ENCODE measurements at places on chromosomes 6 and 20.
A peak's percentile ranks its signal among the peaks of the same experiment; 100 is the strongest.

DNA sequence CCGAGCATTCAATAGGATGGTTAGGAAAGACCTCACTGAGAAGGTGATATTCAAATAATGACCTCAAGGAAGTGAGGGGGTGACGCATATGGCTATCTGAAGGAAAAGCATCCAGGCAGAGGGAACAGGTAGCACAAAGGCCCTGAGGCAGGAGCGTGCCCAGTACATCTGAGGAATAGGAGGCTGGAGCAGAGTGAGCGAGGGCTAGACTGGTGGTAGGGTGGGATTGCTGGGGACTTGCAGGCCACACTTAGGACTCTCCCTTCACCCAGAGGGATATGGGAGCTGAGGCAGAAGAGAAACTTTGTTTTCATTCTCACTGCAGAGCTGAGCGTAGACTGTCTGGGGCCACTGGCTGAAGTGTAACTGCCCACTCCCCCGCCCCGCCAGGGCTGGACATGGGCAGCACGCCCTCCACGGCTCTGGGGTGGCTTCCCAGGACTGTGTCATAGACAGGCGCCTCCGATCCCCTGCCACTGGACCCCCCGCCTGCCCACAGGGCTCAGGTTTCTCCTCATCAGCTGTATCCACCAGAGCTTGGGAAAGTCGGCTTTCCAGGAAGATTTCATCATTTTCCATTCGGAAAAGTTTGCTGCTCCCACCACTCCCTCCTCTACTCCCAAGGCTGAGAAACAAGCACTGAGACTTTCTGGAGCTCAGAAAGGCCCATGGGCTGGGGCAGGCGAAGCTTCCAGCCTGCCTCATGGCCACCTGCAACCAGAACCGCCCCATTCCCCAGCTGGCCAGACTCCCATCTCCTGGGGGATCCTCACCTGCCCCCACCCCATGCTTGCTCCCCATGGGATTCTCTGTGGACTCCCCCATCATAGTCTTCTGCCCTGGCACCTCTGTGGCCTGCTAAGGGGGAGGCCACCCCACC lies 142.6 kb downstream of the MRPL14 start:
- no peak for DNase-seq

- DNase-seq, result no peak
Observed at GRCh38 chr6:28794175-28795002, 129.4 kb downstream of the TRIM27 start.

DNA sequence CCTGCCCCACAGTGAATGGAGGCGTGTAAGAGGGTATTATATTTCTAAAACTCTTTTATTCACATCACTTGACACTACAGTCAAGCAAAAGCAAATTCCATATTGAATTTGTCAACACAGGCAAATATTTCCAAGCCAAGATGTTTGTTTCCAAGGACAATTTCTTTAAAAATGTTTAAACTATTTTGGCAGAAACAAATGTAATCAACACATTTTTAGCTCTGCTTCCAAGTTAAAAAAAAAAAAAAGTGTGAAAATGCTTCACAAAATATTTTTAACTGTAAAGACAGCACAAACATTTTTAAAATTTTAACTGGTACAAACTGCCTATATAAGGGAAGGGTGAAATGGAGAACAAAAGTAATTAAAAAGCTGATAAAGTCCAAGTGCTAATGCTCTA lies 44.9 kb upstream of the DST start:
- no peak for DNase-seq

- DNase-seq, result no peak
Observed at GRCh38 chr6:70846207-70846835, 110.5 kb downstream of the B3GAT2 start.

GRCh38 chr6:20118892-20119291 lies 93.4 kb downstream of the MBOAT1 start:
- no peak for DNase-seq

GRCh38 chr6:16349544-16349943 lies 111.2 kb downstream of the GMPR start:
- no peak for DNase-seq

DNA sequence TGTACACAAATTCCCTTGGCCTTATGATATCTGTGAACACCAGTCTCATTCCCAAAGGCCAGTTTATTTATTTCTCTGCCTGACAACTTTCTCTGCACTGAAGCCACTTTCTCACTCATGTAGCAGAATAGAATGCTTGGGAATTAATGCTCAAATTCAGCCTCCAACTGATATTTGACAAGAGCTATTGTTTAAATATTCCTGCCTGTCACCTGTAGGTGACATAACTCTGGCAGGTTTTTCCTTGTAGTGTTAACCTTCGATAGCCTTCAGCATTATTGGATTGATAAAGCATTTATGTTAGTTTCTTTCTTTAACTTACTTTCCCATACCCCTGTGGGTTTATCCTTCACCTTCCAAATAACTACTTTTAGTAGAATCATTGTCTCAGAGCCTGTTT lies 1183.2 kb upstream of the ADGRB3 start:
- no peak for DNase-seq

DNA sequence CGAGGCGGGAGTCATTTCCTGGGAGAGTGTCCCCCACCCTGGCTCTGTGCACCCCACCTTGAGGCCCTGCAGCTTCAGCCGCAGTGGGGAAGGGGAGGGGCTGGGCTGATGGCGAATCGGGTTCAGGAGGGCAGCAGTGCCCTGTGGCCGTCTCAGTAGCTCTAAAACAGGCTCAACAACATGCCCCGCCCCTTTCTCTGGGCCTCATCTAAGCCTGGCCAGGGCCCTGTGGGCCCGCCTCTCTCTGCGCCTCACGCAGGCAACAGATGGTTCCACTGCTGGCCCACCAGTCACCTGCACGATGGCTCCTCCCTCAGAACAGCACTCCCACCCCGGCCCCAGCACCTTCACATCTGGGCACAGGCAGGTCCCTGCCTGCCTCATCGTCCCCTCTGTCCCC lies 30.2 kb downstream of the CHRNA4 start:
- DNase-seq, result peak; percentile 75

- DNase-seq, result no peak
Observed at GRCh38 chr20:3318226-3318884, 79.4 kb upstream of the SLC4A11 start.

GRCh38 chr20:48866936-48867335 lies 39.1 kb upstream of the PREX1 start:
- no peak for DNase-seq

GRCh38 chr6:43229803-43230620 lies 731 bp upstream of the DNPH1 start:
- DNase-seq, result no peak

GRCh38 chr6:47376930-47377329 lies 67.2 kb upstream of the TNFRSF21 start:
- no peak for DNase-seq

GRCh38 chr6:167306401-167306998 lies 15.4 kb downstream of the UNC93A start:
- DNase-seq, result no peak

GRCh38 chr6:166433096-166433495 lies 50.4 kb upstream of the MPC1 start:
- peak; percentile 28 for DNase-seq

- DNase-seq, result no peak
Observed at GRCh38 chr20:19885939-19886660, 128.0 kb downstream of the RIN2 start.

DNA sequence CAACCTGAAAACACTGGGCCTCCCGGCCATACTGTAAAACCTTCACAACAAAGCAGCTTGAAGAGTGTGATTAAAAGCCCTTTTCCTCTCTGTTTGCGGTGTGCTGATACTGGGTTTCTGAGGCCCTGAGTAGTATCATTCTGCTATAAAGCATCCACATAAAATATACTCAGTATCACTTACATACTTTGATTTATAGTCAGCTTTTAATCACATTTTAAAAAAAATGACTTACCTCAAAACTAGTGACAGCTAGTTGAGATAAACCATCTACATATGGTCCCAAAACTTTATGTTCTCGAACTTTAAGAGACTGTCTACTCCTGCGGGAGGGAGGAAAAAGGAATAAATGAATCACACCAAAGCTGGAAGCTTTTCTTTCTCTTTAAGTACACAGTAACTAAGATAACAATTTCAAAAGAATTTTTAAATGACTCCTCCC lies 135.7 kb downstream of the KIF13A start:
- no peak for DNase-seq

DNA sequence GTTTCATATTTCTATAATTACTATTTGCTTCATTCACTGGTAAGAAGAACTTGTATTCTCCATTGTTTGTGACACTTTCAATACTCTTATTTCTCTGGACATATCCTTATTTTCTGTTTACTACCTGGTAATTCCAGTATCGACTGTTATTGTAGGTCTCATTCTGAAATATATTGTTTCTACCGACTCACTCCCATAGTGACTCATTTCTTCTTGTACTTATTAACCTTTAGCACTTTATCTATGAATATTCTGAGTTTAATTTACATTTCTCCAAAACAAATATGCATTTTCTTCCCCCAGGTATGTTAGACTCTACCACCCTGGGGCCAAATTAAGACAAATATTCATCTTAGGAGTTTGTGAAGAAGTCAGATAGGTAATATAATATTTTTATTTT lies 164.5 kb upstream of the BTBD3 start:
- no peak for DNase-seq

GRCh38 chr6:165762876-165763275 lies 99.8 kb upstream of the PDE10A start:
- no peak for DNase-seq

- DNase-seq, result no peak
Observed at GRCh38 chr6:131998255-131998982, 47.2 kb upstream of the CCN2 start.

DNA sequence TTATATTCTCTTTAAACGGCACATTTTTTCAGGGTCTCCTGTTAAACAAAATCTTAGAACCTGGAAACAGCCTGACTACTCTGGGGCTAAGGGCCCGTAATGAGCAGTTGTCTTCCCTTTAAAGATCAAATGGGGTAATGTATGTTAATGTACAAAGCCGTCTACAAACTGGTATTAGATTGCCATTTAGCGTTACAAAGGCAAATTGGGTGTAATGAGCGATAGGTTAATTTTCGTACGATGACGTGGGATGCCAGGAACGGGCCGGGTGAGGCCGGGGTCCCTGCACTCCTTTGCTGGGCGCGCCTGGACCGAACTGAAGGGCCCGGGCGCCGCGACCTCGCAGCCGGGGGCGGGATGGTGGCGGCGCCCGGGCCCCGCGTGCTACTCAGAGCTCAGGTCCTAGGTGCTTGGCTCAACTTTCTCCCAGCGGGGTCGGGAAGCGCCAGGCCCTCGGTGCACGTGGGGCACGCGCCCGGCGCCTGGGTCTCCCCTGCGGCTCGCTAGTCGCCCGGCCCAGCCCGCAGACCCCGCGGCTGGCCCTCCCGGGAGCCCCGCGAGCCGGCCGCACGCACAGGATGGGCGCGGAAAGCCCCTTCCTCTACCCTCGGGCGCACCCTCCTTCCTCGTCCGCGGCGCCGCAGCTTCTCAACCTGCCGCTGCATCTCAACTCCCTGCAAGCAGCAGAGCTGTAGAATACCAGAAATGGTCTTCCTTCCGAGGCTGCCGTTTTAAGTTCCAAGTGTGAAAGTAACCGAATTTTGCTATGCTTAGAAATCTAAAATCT lies 5.9 kb downstream of the NKX2-4 start:
- DNase-seq, result no peak

DNA sequence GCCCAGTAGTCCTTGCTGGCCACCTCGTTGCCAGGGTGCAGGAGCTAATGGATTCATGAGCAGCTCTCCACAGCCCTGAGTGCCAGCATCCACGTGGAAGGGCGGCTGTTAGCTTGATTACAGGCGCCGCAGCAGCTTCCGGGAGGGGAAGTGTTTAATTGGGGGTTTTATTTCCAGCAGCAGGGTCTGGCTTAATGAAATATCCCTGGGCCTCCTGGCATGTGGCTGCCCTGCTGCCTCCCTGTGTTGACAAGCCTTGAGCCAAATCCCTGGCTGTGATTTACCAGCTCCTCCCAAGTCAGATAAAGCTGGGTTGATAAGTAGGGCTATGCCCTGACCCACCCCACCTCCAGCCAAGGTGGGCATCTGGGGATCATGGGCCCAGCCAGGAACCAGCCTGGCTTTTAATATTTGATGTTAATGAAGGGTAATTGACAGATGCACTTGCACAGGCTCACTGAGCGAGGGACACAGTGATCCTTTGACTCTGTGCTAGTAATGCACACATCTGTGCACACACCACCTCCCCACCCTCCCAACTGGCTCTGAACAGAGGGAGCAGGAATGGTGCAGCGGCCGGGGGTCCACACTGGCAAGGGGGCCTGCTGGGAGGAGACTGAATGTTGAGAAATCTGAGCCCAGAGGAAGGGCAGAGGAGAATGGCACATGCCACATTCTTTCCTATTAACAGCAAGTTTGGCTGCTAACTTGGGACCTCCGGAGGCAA lies 13.6 kb downstream of the GLP1R start:
- DNase-seq, result no peak

DNA sequence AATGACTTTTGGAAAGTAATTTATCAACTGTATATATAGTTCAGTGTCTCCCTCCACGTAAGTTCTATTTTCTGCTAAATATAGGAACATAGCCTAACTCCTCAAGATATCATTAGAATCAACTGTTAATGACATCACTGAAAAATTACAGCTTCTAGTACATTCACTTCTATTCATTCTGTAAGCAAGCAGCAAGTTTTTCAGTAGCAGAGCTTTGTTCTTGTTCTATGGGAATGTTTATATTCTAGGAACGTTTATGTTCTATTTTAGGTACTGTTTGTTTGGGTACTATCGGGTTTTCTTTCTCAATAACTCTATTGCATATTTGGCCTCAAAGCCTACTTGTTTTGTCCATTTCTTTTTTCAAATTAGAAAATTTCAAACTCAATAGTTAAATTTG lies 525.6 kb downstream of the EPHA7 start:
- DNase-seq, result no peak

GRCh38 chr20:57966620-57967019 lies 256.8 kb upstream of the PMEPA1 start:
- no peak for DNase-seq

DNA sequence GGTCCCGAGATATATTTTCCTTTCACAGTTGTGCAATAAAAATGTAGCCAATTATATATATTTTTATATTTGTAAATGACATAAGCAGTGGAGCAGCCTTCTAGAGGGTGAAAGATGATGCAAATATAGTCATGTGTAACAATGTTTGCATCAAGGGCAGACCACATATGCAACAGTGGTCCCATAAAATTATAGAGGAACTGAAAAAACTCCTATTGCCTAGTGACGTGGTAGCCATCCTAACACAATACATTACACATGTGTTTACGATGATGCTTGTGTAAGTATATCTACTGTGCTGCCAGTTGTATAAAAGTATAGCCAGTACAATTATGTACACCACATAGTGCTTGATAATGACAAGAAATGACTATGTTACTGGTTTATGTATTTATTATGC lies 162.8 kb downstream of the ZFAND3 start:
- no peak for DNase-seq

GRCh38 chr6:35152067-35152707 lies 11.0 kb upstream of the TCP11 start:
- DNase-seq, result no peak
